ENCODE measurements at places on chromosomes 2 and 18.

GRCh38 chr2:188701836-188702235, 272.3 kb upstream of the COL3A1 start:
- no peak for DNase-seq

GRCh38 chr2:138059487-138060300, 95.4 kb downstream of the HNMT start:
- no peak for DNase-seq

GRCh38 chr2:136191041-136191440, 73.1 kb upstream of the CXCR4 start:
- DNase-seq: no peak

DNA sequence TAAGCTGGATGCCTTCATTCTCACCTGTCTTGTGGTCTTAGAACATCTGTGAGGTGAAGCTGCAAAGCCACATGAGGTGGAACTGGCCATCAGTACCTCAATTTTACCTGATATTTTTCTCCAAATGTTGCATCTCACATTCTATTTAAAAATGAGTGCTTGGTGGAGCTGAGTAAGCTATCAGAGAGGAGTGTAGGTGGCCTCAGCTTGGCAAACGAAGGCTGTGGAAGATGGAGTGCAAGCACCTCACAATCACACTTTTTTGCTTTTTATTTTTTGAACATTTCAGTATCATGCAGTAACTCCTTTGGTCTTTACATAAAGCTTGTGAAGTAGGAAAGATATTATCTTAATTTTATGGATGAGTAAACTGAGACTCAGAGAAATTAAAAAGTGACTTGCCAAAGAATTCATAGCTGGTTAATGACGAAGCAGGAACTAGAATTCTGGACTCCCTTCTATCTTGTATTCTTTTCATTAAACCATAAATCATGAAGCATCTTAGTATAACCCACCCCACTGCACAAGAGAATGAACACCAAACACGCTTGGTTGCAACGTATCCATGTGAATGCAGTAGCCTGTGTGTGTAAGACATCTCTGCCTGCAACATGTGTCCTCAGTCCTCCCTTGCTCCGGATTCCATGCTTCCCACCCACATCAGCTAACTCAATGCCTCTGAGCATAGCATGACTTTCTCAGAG, 27.2 kb downstream of the C2orf49 start:
- DNase-seq: no peak

DNA sequence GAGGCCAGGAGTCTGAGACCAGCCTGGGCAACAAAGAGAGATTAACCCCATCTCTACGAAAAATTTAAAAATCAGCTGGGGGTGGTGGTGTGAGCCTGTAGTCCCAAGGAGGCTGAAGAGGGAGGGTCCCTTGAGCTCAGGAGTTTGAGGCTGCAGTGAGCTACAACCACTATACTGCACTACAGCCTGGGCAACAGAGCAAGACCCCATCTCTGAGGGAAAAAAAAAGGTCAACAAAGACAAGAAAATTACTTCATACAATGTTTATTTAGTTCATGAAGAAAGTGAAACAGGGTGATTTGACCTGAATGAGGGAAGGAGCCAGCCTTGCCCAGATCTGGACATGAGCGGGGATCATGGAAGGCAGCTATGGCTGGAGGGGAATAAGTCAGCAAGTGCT, 59.1 kb downstream of the TMEM163 start:
- no peak for DNase-seq

DNA sequence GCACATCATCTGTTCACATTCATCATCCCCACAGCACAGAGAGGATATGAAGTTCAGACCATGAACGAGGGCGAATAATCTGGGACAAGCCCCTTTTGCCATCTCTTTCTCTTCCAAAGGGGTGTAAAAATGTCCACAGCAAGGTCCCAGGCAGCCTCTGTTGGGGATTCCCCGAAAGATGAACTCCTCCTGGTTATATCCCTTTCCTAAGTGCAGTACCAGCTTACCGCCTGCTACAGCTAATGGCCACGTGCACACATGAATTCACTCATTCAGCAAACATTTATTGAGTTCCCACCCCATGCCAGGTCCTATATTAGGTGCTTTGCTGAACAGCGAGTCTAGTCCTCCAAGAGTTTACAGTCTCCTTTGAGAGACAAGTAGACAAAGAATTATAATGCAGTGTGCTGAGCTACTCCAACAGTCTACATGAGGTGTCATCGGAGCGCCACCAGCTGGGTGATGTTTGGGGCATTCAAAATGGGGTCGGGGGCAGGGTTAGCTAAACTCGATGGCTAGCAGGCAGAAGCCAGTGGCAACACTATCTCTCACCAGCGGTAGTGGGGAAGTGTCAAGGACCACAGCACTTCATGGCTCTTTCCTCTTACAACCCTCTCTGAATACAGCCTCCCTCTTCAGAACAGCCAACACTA, 228.9 kb downstream of the TMEM163 start:
- DNase-seq: no peak

- no peak for DNase-seq
Measured at GRCh38 chr2:101546376-101547058, 71.6 kb upstream of the RFX8 start.

GRCh38 chr18:55355223-55355622, 232.8 kb downstream of the TCF4 start:
- no peak for DNase-seq
